ENCODE measurements at places on chromosomes 13 and 19. TPM values are rescaled to one million over a fixed set of nuclear protein-coding genes. Genes with fewer than 3 reads are reported as not detected.
A peak's percentile ranks its signal among the peaks of the same experiment; 100 is the strongest.

Gene LINGO3
- 0.58 TPM for total RNA-seq

- H3K36me3 ChIP-seq: no peaks in the 10 kb centered on the region
- no peaks in the 10 kb centered on the region for H3K4me1 ChIP-seq
- DNase-seq: no peak
- H3K4me3 ChIP-seq: no peak overlapping the region
- no peak overlapping the region for H3K27ac ChIP-seq
These were observed 47.7 kb upstream of the UQCRFS1 start for GRCh38 chr19:29260477-29261317.

Gene PSG1
- total RNA-seq: not detected

Gene PDE4C
- 1.8 TPM for total RNA-seq

- DNase-seq: peak; percentile 30
- H3K4me3 ChIP-seq: peak overlapping the region; percentile 96
- peaks cover 9% of the 10 kb centered on the region for H3K4me1 ChIP-seq
These were observed 657 bp downstream of the ZNF550 start for GRCh38 chr19:57559008-57559403.

DNA sequence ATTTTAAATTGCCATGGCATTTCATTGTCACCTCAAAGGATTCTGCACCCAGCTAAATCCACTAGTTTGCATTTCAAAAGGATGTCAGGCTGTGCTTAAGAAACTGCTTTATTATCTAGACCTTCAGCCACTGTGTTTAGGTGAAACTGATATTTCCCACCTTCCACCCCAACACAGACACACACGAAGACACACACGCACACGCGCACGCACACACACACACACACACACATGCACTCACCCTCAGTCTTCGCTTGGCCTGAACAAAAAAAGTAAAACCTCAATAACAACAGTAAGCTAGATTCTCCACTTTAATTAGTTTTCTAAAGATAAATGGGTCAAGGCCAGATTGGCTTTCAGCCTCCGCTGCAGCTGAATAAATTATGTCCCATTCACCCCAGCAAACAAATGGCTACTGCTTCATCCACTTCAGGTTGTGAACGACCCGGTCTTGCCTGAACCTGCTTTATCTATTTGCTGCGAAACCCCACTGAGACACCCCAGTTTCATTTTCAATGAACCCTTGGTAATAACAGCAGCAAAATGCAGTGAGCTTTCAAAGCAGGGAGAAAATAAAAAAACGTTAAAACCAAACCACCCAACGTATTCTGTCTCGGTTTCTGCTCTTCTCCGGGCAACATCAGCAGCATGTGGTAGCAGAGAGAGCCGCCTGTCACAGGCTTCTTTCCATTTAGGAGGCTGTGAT lies 166.8 kb downstream of the DCT start:
- no peaks in the 10 kb centered on the region for H3K36me3 ChIP-seq
- H3K27ac ChIP-seq: no peak overlapping the region
- no peak for DNase-seq
- H3K27me3 ChIP-seq: no peaks in the 10 kb centered on the region
- H3K4me3 ChIP-seq: no peak overlapping the region
- H3K4me1 ChIP-seq: peaks cover 18% of the 10 kb centered on the region
